ENCODE measurements at places on chromosomes 13 and 19.

DNA sequence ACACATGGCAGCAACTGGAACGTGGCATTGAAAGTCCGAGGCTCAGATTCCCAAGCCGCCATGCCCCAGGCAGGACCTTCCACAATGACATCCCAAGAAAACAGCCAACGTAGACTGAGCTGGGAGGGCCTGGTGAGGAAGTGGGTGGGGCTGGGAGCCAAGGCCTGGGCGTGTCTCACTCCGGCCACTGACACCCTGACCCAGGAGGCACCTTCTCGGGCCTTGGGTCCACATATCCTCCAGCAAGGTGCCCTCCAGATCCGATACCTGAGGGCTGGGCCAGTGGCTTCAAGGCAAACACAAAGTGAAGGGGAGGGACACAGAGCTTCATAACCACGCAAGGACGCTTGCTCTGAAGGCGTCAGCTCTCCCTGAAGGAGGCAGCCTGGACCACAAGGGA is 43.0 kb downstream of the RAB20 start:
- DNase-seq, result no peak

GRCh38 chr13:67223024-67223423 is 7.1 kb downstream of the PCDH9 start:
- DNase-seq, result no peak

- DNase-seq, result no peak
Measured at GRCh38 chr13:46168341-46168740, 13.6 kb downstream of the LCP1 start.

DNA sequence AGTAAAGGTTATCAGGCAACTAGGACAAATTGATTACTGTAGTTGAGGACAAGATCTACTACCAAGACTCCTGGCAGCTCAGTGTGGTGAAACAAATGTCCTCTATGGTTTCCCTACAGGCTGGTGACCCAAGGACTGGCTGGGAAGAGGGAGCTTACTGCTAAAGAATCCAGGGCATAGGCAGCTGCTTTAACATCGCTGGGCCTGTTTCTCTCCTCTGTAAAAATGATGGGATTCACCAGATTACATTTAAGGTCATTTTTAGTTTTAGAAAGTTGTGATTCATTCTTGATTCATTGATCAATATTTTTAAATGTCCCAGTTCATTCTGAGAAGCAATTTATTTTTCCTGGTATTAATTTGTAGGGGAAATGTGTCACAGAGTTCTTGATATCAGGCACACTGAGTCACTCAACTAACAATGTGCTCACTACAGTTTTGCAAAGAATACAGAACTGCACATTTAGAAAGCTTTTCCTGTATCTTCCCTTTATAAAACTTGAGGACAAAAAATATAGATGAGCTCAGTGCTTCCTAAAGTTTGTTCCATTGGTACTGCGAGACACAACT is 19.6 kb upstream of the FAM124A start:
- DNase-seq, result no peak

- no peak for DNase-seq
Measured at GRCh38 chr19:31085125-31085524, 264.1 kb downstream of the TSHZ3 start.

DNA sequence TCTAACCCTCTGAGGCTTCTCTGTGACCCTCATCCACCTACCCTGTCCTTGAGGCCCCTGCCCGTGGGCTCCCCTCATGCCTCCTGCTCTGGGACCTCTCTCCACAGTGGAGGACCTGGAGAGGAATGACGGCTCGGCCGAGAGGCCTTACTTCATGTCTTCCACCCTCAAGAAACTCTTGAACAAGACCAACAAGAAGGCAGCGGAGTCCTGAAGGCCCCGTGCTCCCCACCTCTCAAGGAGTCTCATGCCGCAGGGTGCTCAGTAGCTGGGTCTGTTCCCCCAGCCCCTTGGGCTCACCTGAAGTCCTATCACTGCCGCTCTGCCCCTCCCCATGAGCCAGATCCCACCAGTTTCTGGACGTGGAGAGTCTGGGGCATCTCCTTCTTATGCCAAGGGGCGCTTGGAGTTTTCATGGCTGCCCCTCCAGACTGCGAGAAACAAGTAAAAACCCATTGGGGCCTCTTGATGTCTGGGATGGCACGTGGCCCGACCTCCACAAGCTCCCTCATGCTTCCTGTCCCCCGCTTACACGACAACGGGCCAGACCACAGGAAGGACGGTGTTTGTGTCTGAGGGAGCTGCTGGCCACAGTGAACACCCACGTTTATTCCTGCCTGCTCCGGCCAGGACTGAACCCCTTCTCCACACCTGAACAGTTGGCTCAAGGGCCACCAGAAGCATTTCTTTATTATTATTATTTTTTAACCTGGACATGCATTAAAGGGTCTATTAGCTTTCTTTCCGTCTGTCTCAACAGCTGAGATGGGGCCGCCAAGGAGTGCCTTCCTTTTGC is 10.8 kb upstream of the ILF3 start:
- no peak for DNase-seq

DNA sequence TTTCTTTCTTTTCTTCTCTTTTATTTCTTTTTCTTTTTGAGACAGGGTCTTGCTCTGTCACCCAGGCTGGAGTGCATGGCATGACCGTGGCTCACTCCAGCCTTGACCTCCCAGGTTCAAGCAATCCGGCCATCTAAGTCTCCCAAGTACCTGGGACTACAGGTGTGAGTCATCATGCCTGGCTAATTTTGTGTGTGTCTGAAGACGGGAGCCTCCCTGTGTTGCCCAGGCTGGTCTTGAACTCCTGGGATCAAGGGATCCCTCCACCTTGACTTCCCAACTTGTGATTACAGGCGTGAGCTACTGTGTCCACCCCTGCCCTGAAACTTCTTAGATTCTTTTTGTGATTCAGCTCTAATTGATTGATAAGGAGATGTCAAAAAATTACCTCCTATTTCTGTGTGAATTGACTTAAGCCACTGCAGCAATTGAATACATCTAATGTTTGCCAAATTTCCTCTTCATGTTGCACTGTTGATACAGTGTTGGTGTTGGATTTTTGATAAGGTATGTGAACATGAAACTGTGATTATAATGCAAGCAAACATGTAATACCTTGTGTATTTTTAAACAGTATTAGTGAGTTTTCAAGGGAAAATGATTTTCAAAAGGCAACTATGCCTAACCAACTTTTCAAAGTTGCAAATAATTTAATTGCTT is 22.6 kb downstream of the KLF5 start:
- DNase-seq, result no peak

DNA sequence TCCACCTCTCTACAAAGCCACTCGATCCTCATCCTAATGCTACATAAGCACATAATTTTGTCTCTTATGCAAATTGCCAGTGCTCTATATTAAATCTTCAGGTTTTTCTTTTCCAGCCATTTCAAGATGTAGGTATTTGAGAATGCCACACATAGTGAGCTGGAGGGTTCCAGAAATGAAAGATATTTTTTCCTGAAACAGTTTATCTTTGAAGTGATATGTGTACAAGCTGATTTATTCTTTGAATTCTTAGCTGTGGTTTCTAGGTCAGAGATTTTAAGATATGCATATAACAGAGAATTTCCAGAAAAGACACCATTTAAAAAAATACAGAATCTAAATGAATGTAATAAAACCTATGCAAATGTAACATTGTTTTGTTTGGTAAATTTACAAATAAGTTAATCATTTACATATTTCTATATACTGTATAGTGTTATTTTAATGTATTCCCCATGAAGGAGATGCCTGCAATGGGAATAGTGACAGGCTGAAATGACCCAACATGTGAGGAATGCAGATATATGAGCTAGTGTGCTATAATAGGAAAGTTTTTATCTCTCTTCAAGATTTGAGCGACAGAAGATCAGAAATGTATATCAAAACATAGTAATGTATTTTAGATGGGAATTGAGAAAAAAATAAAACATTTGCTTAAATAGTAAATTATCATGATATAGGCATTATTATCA is 570.2 kb downstream of the SLITRK1 start:
- peak; percentile 1 for DNase-seq

DNA sequence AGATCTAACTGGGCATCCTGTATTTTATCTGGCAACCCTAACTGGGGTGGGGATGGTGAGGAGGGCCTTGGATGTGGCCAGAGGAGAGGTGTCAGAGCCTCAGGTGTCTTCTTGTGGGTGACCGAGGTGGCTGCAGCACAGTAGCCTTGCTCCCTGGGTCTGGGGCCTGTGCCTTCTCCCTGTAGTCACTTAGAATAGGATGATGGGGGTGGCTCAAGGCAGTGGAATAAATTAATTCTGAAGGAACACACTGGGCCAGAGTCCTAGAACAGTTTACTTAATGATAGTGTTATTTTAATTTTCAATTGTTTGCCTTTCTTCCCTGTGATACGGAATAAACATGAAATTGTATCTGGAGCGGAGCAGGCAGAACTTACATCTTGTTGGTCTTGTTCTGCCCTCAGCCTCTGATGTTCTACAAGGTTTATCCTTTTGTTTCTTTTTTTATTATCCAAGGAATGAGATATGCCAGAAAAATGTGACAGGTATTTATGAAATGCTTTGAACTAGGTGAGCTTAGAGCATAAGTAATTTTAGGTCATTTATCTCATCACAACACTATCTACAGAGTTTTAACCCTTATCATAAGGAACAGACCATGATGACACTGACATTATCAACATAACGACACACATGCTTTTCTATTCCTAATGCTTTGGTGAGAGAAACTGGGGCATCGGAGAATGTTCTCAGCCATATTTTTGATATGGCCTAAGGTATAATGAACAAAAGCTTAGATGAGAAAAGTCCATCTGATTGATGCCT is 51.4 kb downstream of the LRCH1 start:
- DNase-seq, result no peak

DNA sequence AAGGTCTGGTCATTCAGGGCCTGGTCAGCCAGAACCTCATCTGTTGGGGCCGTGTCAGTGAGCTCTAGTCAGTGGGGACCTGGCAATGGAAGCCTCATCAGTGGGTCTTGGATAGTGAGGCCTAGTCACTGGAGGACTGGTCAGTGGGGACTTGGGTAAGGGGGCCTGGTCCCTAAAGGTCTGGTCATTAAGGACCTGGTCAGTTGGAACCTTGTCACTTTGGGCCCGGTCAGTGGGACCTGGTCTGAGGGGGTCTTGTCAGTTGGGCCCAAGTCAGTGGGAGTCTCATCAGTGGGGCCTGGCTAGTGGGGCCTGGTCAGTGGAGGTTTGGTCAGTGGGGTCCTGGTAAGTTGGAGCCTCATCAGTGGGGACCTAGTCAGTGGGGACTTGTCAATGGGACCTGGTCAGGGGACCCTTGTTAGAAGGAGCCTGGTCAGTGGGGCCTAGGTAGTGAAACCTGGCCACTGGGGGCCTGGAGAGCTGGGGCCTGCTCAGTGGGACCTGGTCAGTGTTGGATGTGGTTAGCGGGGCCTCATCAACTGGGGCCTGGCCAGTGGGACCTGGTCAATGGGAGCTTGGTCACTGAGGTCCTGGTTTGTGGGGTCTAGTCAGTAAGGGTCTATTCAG is 43.7 kb upstream of the TPM4 start:
- no peak for DNase-seq

DNA sequence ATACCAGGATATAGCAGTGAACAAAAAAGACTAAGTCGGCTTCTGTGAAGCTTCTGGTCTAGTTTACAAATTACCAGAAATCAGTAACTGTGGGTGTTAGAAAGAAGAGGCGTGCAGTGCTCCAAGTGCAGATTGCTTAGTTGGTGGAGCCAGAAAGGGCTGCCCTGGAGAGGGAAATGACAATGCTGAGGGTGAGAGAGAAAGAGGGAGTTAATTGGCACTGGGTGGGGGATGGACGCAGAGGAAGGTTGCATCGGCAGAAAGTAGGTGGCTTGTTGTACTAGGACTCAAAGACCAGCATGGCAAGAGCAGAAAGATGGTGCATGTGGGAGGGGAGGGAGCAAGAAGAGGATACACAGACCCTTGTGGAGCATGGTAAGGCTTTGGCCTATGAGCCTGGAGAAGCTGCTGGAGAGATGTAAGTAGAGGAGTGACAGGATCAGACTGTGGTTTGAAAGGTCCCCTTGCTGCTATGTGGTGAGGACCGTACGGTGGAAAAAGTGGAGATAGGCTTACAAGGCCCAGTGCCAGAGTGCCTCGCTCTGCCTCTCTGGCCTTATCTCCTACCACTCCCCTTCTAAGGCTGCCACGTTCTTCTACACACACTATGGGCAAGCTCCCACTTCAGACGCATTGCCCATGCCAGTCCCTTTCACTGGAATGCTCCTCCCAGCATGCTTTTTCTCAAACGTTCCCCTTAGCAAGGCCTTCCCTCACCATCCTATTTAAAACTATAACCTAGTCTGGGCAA is 13.5 kb downstream of the SMG9 start:
- no peak for DNase-seq

- DNase-seq, result no peak
Measured at GRCh38 chr13:50842990-50843256, 569 bp downstream of the DLEU7 start.

- peak; percentile 80 for DNase-seq
Measured at GRCh38 chr19:34480971-34481841, at the start of gene WTIP. Gene WTIP, plus strand, starts transcription at chr19:34481758. Its CDS starts 217 bp downstream, at chr19:34481975.

DNA sequence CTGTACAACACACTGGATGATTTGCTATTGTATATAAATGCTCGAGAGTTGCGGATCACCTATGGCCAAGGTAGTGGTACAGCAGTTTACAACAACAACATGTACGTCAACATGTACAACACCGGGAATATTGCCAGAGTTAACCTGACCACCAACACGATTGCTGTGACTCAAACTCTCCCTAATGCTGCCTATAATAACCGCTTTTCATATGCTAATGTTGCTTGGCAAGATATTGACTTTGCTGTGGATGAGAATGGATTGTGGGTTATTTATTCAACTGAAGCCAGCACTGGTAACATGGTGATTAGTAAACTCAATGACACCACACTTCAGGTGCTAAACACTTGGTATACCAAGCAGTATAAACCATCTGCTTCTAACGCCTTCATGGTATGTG is 21.5 kb downstream of the OLFM4 start:
- no peak for DNase-seq

DNA sequence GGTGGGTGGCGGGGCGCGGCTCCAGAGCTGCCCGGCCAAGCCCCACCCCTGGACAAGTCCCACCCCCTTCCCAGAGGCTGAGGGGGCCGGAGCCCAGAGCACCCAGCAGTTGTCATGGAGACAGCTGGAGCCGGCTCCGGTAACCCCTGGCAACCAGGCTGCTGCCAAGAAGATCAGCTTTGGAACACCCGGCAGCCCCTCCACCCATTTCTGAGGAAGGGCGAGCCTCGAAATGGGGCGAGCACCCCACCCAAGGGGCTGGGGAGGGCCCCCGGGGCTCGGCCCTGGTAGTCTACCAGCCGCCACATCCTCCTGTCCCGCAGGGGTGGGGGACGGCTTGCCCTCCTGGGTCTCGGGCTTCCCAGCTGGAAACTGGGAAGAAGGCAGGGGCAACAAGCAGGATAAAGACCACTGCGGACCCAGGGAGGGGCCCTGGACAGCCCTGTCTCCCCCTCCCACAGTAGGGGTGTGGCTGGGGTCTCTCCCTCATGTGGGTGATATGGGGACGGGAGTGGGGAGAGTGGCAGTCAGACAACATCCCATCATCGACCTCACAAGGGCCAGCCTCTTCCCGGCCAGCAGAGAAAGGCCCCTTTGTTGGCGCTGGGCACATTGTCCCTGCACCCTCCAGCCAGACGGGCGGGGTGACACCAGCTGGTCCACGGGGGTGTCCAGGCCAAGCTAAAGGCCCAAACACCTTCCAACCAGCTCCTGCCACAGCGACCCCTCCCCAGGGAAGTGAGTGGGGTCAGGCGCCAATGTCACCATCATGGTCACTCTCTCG is 1.5 kb downstream of the CERS1 start:
- DNase-seq, result no peak

- no peak for DNase-seq
Measured at GRCh38 chr13:27401210-27401609, 23.2 kb upstream of the GTF3A start.

GRCh38 chr19:2575734-2576481 is 100.0 kb downstream of the GADD45B start:
- no peak for DNase-seq

All from amniotic stem cell (primary cell).